ENCODE measurements at places on chromosomes 2 and 18. TPM values are rescaled to one million over a fixed set of nuclear protein-coding genes. Genes with fewer than 3 reads are reported as not detected.

DNA sequence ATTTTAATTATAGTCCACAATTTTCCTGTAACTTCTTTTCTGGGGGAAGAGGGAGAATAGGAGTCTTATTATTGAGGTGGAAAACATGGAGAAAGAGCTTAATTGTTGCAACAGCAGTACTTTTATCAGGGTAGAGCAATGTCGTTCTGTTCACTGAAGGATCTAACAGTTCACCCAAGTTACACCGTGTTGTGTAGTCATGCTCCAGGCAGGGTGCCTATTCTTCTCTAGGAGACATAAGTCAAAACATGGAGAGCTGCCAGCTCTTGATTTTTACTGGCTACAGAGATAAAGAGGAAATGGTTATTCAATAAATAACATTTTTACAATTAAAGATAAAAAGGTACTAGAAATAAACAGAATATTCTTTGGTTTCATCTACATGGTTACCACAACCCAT, 594.3 kb upstream of the NETO1 start:
- DNase-seq = no peak

Gene ERMN
- not detected for total RNA-seq

DNA sequence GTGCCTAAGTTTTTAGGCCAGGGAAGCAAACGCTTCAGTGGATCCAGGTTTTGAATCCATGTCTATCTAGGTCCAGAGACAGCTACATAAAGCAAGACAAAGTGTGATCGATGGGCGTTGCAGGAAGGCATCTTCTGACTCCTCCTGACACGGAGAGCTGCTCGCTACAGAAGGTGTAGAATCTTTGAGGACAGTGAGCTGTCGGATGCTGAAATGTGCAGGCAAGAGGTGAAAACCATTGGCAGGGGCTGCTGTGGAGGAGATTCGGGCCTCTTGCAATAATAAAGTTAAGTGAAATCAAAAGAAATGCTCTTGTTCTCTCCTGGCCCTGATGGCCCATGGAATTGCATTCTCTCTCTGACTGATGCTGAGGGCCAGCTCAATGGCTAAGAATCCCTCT, 336.2 kb downstream of the CYRIA start:
- no peak for DNase-seq

DNA sequence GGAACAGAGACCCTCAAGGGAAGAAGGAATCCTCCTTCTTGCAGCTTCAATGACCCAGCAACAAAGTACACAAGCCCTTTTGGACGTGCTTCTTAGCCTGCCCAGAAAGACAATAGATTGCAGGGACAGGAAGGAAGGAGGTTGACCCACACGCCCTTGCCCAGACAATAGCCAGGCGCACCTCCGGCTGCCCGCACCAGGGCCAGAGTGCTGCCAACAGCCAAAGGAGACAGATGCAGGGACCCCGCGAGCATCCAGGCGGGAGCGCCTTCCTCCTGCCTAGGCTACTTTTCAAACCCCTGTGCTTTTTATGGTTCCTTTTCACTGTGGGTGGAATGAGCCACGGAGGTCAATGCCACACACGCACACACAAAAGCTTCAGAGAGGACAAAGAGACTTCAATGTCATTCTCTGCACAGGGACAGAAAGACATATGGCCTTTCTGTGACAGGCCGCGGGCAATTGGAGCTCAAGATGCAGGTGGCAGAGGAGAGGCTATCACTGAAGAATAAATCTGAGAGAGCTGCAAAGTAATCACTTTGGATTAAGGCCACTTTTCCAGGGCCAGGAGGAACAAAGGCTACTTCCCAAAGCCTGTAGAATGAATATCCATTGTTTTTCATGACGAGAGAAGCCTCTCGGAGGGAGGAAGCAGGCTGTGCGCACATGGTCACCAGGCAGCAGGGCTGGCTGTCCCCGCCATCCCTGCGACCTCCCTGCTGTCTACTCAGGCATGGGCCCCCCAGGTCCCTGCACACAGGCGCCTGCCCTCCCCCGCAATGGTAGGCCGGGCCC, 300.6 kb downstream of the EIPR1 start:
- no peak for DNase-seq

Gene ASXL3
- 4.4 TPM for total RNA-seq

Gene ACADL
- 0.15 TPM for total RNA-seq

GRCh38 chr2:109105113-109105512, 23.9 kb upstream of the SH3RF3 start:
- DNase-seq = no peak

Gene UNC80
- total RNA-seq = 0.09 TPM

- no peak for DNase-seq
These were observed 1241.1 kb upstream of the ZEB2 start for GRCh38 chr2:145760781-145761649.

DNA sequence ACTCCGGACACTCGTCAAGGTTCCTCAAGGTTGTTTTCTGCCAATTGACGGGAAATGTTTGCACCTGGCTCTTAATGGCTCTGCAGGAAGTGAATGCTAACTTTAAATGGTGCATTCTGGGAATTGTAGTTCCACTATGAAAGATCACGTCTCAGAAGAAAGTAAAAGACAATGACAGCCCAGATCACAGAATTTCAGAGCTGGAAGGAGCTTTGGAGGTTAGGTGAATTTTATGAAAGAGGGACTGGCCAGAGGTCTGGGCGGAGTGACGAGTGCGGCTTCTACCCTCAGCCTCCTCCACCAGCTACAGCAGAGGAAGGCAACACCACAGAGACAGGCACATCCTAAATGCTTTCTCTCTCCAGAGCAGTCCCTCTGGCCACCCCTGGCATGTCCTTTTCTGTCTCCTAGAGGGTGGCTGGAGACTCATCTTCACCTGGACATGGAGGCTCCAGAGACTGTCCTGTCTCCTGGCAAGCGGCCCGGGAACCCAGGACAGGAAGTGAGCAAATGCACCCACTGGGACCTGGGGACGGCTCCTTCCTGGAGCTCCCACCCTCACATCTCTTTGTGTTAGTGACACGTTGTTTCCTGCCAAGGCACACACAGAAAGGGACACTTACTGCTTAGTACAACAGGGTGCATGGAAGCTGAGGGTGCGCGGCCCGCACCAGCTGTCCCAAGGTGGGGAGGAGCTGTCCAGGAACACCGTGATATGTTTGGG, 19.4 kb downstream of the THAP4 start:
- no peak for DNase-seq

GRCh38 chr2:24123922-24124580, 782 bp downstream of the FAM228B start:
- DNase-seq = no peak

GRCh38 chr18:63963615-63964256, 6.1 kb upstream of the SERPINB8 start:
- peak; percentile 86 for DNase-seq

DNA sequence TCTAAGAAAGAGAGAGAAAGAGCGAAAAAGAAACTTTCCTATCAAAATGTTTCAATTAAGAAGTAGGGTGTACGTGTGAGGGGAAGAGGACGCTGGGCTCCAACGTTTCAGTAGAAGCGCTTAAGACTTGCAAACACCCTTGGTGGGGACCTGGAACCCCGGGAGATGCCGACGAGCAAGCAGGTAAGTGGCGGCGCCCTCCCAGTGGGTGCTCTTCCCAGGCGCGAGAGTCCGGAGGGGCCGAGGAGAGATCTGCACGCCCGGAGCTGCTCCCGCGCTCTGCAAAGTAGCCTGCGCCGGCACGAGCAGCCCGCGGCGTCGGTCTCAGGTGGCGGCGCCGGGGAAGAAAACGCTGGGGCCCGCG, 678 bp upstream of the OTX1 start:
- DNase-seq = no peak

DNA sequence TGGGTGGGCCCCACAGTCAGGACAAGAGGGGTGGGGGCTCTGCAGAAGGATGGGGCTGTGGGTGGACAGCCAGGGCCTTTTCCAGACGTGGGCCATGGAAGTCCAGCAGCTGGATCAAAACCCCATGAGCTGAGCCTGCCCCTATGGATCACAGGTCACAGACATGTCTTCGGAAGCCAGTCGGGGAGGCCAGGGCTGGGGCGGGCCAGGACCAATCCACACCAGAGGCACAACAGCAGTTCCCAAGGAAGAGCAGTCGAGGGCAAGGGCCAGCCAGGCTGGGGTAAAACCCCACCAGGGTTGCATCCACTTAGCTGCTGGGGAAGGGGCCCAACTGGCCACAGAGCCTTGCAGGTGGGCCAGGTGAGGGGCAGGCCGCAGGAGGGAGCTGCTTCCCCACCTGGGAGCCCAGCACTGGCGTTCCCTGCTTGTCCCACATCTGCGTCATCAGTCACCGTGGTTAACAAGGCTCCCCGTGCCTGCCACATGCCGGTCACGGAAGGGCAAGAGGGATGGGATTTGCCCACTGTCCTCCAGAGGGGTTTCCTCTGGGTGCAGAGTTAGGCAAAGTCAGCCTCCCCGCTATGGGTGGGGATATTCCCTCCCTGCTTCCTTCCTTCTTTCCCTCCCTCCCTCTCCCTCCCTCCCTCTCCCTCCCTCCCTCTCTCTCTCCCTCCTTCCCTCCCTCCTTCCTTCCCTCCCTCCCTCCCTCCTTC, 46.4 kb upstream of the ODC1 start:
- no peak for DNase-seq

DNA sequence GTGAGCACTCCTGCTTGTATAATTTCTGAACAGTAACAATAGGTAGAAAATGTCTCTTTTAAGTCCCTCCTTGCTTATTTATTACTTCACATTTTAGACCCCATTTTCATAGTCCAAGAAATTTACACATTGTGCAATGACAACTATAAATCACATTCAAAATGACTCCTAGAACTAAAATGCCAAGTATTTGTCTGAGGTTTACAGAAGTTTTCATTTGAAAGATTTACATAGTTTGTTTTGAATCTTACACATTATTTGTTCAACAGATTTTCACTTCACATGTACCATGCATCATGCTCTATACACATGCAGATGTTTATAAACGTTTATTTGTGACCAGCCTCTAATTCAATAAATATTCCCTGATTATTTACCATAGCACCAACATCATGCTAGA, 15.7 kb upstream of the TRIB2 start:
- no peak for DNase-seq

Gene HAAO
- 18.9 TPM for total RNA-seq

DNA sequence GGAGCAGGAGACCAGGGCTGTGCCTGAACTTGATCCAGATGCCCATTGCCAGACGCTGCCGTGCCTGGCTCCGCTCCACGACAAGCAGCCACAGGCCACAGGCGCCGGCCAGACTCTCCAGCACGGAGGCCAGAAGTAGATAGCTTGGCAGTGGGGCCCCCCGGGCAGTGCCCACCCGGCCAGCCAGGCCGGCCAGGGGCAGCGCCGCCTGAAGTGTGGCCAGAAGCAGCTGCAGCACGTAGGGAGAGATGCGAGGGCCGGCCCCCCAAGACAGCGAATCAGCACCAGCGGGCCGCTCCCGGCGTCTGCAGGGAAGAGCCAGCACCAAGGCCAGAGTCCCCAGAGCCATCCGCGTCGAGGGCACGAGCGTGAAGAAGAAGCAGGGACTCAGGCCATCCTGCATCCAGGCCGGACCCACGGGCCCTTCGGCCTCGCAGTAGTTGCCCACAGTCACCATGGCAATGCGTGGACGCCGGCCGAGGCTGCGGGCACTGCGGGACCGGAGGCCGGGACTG, 484 bp downstream of the ABCB6 start:
- DNase-seq = peak; percentile 70

Gene SGPP2
- total RNA-seq = 75.9 TPM

DNA sequence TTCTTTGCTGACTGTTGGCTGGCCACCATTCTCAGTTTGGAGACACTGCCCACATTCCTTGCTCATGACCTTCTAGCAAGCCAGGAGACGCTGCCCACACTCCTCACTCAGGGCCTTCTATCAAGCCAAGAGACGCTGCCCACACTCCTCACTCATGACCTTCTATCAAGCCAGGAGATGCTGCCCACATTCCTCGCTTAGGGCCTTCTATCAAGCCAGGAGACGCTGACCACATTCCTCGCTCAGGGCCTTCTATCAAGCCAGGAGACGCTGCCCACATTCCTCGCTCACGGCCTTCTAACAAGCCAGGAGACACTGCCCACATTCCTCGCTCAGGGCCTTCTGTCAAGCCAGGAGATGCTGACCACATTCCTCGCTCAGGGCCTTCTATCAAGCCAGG, 131.3 kb upstream of the CBLN2 start:
- no peak for DNase-seq

Gene IKZF2
- total RNA-seq = 8.5 TPM

DNA sequence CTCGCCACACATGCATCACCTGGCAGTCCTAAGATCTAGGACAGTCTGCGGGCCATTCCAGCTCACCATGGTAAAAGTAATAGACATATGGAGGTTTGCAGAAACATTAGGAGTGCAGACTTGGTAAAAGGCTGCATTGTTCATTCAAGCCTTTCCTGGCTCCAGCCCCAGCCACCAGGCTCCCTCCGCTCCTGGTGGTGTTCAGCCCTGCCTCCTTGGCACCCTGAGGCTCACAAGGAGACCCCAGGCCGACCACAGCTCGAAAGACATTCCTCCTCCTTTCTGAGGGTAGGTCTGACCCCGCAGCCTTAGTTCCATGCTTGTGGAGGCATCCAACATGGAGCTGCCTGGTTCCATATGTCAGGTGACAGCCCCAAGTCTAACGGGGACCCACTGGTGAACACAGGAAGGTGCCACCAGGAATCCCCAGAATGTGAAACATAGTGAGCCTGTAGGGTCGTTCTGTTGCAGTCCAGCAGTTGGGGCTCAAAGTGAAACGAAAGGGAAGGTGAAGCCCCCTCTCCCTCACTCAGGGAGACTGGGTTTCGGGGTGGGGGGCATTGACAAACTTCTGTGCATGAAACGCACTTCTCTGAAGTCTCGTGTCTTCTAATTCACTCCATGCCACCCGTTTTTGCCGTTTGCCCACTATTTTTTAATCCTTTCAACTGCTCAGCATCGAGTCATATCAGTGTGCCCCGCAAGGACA, 5.0 kb upstream of the SP100 start:
- peak; percentile 18 for DNase-seq

DNA sequence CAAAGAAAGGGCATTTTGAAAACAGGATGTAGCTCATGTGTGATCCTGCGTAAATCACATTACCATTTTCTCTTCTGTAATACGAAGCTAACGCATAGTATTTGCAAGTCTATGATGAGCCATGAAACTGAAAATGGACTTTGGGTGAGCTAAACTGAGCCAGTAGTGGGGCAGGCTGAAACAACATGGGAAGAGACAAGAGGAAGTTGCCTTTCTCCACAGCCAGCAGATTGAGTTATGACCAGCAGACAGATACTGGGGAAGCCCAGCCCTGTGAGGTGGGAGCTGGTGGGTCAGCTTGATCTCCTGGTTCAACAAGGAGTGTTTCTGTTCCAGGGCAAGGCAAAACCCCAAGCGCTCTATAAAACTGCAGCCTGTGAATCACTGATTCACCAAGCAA, 11.8 kb downstream of the CYRIA start:
- DNase-seq = no peak
